Stomach (tissue), 19 donors: ENCODE measurements at places on chromosomes 13 and 19. TPM values are rescaled to one million over a fixed set of nuclear protein-coding genes. Genes with fewer than 3 reads are reported as not detected.

Gene ZNF615
- 2.9 TPM for total RNA-seq

Gene C19orf33
- 171 TPM for total RNA-seq

Gene SLC6A16
- not detected for total RNA-seq

Gene CEACAM19
- total RNA-seq = 0.58 TPM

Gene B3GNT8
- total RNA-seq = not detected

Gene OR7A5
- not detected for total RNA-seq

Gene NUDT15
- total RNA-seq = 18.0 TPM

Gene NKG7
- total RNA-seq = not detected

Gene AP1M2
- 62.0 TPM for total RNA-seq

Gene CD70
- total RNA-seq = not detected

Gene FXYD7
- not detected for total RNA-seq

Gene RFXANK
- total RNA-seq = 111 TPM

DNA sequence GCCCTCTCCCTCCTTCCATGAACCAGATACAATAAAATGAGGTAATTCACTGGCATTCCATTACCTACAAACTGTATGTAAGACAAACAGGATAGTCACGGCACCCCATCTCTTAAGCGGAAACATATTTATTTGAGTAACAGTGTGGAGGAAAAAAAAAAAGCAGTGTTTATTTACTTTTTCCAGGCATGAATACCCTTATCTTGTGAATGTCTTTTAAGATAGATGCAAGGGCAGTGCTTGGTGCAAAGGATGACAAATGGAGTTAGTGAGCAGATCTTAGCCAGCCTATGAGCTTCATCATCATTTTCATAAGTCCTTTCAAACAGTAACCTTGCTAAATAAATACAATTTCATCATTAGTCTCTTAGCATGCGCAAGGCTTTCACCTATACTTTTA is 1661.8 kb upstream of the SPRY2 start:
- DNase-seq = no peak

- DNase-seq = no peak
Observed at GRCh38 chr19:28640506-28640905, 572.4 kb downstream of the UQCRFS1 start.

- DNase-seq = no peak
Observed at GRCh38 chr13:37383046-37383445, 215.5 kb downstream of the POSTN start.

DNA sequence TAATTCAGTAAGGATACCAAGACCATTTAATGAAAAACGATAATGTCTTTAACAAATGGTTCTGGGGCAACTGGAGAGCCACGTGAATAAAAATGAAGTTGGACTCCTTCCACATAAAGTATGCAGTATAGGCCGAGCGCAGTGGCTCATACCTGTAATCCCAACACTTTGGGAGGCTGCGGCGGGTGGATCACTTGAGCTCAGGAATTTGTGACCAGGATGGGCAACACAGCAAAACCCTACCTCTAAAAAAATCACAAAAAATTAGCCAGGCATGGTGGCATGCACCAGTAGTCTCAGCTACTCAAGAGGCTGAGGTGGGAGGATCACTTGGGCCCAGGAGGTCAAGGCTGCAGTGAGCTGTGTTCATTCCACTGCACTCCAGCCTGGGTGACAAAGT is 20.6 kb upstream of the CD33 start:
- no peak for DNase-seq

- DNase-seq = no peak
Observed at GRCh38 chr13:104021806-104022397, 955.7 kb upstream of the SLC10A2 start.

DNA sequence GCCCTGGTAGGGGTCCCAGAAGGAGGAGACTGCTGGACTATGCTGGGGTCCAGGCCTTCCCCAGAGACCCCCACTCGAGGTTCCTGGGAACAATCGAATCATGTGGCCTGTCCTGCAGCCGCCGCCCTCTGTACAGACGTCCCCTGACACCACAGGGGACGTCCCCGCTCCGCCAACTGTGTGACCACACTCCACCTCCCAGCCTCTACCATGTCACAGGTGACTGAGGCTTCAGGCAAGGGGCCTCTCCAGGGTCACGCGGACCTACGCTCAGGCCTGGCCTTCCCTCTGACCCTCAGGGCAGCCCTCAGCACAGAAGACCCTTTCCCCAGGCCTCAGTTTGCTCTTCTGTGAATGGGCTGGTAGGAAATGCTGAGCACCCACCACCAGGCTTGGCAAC is 13.1 kb upstream of the TMEM161A start:
- no peak for DNase-seq

- no peak for DNase-seq
Observed at GRCh38 chr13:100203696-100204367, 114.9 kb downstream of the PCCA start.

DNA sequence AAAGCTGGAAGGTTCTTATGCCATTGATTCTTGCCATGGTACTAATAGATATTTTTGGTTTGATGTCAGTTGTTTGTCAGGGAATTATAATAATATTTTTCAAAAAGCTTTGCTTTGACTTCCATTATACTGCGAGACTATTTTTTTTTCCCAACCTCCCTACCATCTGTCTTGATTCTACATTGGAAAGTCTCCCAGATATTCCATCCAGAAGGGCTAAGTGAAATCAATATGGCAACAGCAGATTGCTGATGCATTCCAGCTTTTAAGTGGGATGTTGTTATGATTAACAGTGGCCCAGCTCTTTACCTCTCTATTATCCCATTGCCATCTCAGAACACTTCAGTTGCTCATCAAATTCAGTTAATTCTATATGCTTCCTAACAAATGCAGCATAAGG is 247.4 kb downstream of the OXGR1 start:
- no peak for DNase-seq

DNA sequence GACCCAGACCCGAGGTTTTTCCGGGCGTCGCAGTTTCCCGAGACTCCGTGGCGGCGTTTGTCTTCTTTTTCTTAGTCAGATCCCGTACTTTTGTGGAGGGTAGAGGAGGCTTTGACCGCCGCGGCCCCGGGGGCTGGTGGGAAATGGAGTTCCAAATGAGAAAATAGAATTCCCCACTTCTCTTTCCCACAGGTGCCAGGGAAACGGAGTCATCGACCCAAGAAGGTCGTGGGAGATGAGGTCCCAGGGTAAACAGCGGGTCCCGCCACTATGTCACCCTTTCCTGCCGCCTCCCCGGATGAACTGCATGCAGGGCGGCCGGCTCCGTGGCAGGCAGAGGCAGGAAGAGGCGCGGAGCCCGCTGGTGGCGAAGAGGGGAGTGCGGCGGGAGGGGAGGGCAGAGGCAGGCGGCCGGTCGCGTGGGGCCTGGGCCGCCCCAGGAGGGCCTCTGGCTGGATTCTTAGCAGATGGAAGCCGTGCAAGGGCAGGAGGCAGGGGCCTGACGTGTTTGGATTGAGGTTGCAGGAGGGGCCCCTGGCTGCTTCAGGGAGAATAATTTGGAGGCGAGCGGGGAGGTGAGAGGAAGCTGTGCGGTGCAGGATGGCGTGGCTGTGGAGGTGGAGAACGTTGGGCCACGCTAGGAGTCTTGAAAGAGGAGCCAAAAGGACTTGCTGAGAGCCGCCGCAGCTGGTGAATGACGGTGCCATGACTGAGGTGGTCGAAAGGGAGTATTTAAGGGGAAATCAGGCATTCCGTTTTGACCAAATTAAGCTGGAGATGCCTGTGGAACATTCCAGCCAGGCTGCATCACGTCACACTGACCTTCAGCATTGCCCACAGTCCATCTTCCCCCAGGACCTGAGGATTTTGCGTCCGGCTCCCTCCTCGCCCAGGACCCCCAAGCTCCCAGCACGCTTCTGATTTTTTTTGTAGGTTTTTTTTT is 11.7 kb downstream of the CYTH2 start:
- peak; percentile 83 for DNase-seq

- peak; percentile 17 for DNase-seq
Observed at GRCh38 chr13:91539286-91540157, 141.1 kb downstream of the GPC5 start.

DNA sequence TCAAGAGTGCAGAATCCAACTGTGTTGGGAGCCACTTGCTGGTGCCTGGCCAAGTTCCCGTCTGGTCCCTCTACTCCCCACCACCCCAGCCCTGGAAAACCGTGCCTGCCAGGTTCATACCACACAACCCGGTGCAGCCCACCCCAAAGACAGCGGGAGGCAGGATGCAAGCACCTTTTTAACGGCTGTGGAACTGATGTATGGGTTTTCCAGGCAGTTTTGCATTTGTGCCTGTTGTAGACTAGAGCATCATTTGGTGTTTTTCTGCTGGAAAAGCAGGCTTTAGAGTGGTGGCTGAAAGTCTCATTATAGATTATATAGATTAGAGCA is 13.5 kb downstream of the TFDP1 start:
- DNase-seq = no peak

DNA sequence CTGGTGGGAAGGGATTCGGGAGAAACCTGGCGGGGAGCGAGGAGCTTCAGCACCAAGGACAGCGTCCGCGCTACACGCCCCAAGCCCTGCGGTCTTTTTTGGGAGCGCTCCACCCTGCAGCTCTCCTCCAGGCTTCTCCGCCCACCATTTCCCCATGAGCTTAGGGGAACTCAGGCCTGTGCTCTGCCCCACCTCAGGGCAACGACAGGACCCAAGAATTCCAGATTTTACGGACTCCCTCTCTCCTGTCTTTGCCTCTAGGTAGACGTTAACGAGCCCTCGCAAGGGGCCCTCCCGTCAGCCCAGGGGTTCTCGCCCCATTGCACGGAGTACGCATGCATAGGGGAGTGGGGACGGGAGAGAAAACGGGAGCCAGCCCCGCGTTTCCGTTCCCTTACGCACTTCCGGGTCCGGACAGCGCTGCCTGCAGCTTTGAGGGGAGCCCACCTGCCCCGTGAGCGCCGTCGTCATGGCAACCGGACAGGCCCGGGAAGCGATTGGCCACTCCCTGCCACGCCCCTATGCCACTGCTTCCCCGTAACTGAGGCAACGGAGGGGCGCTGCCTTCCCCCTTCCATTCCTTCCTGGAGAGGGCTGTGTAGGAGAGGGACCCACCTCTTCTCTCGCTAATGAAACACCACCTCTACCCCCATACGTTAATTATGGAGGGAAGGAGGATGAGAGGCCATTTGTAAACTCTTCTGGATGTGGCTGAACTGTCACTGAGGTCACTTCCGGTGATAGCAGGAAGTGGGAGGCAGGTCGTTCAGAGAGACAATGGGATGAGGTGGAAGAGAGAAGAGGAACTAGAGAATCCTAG is 20.8 kb downstream of the NOVA2 start:
- DNase-seq = peak; percentile 35

DNA sequence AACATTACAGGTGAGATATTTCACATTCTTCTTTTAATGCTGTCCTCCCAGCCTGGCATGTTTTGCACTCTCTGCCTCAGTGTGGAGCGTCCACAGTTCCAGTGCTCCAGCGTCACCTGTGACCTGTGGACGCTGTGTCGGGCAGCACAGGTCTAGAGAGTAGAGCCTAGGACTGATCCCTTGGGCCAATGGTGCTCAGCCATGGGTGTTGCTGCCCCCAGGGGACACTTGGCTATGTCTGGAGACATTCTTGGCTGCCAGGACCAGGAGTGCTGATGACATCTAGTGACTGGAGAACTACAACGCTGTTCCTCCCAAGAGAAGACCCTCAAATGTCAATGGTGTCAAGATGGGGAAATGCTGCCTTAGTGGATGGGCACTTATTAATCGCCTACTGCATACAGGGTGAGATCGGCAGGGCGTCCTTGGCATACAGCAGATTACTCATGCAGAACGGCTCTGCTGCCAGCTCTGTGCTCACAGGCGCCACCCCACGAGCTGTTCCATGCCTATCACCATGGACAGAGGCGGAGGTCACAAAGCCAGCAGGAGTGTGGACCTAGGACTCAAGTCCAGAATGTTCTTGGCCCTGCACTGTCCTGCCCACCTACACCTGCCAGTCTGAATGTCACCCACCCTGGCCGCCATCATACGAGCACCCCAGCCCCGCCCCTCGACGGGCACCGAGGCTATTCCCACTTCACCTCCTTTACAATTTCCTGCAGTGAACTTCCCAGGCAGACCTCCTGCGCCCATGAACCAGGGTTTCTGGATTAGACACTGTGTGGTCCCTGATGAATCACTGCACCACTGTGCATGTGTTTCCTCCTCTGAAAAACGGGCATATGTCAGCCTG is 13.9 kb upstream of the MADCAM1 start:
- no peak for DNase-seq

DNA sequence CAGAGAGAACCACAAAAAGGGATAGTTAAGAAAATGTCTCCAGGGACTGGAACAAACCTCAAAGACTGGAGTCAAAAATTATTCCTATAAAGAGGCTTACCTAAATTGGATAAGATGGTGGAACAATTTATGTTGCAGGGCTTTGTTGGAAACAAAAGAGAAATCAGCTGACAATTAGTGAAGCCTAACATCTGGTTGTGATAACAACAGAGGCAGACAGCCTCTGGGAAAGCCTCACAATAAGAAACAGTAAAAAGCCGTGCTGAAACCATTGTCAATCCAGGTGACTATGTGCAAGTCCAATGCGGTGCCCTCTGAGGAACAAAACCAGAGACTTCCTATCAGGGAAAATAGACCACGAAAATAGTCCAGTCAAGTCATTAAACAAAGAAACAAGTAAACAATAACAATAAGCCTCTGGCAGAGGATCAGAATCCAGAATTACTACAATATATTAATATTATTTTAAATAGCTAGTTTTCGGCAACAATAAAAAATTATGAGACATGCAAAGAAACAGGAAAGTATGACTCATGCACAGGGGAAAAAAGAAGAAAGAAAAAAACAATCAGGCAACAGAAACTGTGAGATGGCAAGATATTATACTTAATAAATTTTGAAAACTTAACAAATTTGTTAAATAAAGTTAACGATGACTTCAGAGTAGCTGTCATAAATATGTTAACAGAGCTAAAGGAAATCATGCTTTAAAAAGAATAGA is 99.7 kb upstream of the RXFP2 start:
- DNase-seq = no peak

- peak; percentile 95 for DNase-seq
Observed at GRCh38 chr19:4066682-4067395, at the start of gene ZBTB7A. Gene ZBTB7A (minus strand): TSS chr19:4066899. CDS start chr19:4055232, 11,667 bp downstream.

GRCh38 chr19:42563352-42564210 is 31.1 kb downstream of the CEACAM8 start:
- peak; percentile 29 for DNase-seq

DNA sequence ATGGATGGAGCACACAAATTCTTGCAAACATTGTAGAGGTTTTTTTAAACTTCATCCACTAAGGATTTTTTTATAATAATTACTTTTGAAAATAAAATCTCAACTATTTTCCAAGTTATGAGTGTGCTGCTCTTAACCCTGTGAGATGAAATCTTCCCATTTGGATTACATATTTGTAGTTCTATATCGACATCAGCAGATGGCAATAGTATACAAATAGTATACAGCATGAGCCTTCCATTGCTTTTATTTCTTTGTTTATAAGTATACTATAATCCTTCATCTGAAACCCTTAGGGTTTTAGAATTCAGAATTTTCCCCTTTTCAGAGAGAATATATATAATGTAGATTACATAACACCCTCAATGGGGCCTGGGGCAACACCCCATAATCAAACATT is 70.5 kb downstream of the GJA3 start:
- no peak for DNase-seq

DNA sequence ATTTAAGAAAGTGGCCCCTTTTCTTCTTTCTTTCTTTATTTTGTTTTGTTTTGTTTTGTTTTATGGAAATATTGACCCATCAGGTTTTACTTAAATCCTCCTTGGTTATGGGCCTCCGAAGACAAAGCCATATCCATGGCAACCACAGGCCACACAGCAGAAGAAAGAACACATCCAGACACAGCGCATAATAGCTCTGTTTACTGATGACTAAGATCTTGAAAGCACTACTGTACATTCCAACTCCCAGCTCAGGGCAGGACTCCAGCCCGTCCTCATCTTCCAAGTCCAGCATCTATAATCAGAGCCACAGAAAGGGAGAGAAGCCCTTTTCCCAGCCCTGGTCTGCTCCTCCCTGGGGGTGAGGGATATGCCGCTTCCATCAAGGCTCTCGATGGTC is 84.3 kb downstream of the NUFIP1 start:
- DNase-seq = peak; percentile 93

GRCh38 chr13:31629085-31629780 is 110.1 kb upstream of the RXFP2 start:
- DNase-seq = no peak
